ENCODE measurements at places on chromosomes 5 and 9.

GRCh38 chr5:163815240-163815791, 309.9 kb downstream of the MAT2B start:
- no peak for DNase-seq

DNA sequence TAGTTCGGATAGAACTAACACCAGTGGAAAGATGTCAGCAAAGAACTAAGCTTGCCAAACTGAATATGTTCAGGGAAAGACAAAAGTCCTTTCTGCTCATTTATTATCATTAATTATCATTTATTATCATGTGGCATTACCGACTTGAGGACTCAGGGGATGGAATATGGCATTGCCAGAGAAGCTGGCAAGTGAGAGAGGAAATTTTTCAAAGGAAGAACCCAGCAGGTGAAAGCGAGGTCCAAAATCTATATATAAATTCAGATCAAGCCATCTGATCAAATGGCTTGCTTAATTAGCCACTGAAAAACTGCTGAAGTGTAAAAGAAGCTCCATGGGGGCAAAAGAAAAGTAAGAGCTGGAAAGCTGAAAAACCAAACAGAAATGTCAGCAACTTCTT, 1049.6 kb upstream of the SEMA6A start:
- no peak for DNase-seq

DNA sequence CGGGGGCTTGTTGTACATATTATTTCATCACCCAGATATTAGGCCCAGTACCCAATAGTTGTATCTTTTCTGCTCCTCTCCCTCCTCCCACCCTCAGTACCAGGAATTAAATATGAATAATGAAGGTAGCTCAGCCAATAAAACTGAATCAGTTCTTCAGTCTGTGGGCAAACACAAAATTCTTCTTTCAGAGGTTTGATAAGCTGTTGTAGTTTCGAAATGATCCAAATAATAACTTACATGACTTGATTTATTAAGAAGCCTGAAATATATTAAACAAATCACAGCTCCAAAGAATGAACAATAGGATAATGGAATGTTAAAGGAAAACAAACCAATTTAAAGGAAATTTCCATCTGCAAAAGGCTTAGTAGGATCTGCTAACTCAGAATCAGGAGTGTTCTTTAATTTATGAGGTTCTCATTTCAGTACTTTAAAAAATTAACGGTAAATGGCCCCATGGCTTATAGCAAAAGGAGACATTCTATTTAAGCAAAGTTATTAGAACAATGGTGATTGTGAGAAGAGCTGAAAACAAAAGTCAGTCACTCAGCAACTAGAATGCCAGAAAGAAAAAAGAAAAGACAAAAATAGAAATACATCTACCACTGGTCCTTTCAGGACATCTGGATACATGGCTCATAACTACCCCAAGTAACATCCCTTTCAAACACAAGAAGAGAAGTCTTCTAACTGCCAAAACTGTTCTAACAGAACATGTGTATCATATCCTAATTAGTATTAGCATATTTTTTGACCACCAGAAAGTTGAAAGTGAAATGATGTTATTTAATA, 62.4 kb downstream of the NR3C1 start:
- DNase-seq: no peak

DNA sequence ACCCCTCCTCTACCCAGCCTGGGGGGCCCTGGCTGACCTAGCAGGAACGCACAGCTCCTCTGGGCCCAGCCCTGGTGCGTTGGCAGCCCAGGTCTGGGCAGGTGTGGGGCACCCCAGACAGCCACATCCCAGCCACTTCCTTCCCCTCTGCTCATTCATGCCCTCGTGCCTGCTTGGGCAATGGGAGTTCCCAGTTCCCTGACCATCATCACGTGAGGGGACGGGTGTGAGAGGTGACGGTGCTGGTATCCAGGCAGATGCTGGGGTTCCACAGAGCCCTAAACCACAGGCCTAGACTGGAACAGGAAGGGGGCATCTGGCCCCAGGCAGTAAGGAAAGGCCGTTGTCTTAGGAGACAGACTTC, 8.4 kb downstream of the RALGDS start:
- no peak for DNase-seq

- DNase-seq: no peak
Observed at GRCh38 chr5:1099926-1100663, 11.8 kb downstream of the SLC12A7 start.

DNA sequence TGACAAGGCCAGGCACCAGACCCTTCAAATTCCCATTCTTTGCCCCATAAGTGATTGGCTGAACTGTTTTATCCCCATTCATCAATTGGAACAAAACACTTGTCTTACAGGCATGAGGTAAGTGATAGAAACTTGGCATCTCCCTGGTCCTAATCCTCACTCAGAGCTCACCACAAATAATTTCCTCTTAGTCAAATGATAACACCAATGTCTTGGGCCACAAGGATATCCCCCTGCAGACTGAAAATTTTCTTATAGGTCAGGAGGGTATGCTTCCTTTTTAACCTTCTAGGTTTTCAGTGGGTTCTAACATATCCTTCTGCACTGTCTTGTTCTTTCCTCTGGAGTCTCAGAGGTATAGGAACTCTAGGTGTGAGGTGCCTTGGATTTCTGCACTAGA, 14.5 kb downstream of the TNFSF15 start:
- DNase-seq: no peak

DNA sequence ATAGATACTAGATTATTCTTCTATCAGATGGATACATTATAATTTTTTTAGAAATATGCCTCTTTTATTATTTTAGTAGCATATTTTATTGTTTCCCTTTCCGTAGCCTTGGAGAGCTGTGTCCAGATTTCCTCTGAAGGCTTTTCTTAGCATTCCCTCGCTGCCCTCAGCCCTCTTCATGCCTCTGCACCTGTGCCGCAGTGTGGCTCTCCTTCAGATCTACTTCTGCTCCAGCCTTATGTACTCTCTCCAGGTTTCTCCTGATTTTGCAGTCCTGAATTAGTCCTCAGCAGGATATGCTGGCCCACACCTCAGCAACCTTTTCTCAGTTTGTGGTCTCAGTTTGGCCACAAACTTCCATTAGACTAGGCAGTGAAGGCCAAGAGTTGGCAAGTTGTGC, 1052.0 kb downstream of the TAF11L14 start:
- no peak for DNase-seq

DNA sequence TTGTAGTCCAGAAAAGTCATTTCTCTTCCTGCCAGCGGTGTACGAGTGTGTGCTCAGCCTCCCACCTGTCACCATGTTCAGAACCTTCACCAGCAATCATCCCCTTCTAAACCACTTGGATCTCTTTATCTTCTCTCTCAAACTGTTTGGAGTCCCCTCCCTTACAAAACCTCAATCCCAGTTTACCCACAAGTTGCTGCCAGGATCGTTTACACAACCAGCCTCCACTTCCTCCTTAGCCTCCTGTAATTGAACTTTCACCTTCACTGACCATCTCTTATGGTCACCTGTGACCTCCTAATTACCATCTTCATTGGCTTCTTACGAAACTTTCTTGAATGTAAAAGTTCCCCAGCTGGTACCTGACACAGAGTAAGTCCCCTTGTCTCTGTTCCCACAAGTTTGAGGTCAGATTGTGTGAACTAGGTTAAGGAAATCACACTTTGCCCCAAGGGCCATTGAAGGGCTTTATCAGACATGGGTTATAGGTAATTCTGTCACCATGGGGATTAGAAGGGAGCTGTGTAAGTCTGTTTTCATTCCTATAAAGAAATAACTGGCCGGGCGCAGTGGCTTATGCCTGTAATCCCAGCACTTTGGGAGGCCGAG, 20.0 kb downstream of the RNF44 start:
- DNase-seq: no peak

DNA sequence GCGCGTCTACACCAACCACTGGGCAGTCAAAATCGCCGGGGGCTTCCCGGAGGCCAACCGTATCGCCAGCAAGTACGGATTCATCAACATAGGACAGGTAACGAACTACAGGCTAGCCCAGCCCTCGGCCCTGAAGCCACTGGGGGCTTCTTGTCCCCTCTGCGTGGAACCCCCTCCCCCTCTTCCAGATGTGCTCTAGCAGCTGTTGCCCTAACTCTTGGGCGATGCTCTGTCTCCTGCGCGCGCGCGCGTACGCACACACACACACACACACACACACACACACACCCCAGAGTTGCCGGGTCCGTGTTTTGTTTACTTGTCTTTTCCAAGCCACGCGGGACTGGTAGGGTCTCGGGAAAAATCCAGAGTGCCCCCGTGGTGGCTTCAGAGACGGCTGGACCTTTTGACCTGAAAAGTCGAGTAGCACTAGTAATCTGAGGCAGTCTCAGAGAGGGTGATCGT, 836 bp downstream of the PCSK5 start:
- DNase-seq: peak; percentile 33

DNA sequence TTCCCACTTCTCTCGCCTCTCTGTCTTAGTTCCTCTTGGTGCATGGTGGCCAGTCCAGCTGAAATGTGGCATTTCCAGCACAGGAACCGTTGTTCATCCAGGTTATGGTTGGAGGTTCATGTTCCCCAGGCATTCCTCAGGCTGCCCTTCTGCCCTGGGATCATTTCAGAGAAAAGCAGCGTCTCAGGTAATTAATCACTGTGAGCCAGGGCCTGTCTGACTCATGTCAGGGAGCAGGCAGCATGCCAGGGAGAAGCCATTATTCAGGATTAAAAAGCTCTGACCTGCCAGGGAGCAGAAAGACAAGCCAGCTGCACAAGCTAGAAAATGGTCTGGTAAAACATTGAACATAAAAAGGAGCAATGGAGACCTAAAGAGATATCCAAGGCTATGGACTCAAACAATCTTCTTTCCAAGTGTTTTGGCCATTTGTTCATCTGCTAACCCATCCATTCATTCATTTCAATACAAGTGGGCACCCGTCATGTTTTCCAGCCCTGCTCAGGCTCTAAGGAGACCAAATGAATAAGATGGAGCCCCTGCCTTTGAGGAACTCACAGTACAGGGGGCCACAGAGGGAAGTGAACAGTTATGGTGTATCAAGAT, 241.4 kb downstream of the DRD1 start:
- DNase-seq: no peak

DNA sequence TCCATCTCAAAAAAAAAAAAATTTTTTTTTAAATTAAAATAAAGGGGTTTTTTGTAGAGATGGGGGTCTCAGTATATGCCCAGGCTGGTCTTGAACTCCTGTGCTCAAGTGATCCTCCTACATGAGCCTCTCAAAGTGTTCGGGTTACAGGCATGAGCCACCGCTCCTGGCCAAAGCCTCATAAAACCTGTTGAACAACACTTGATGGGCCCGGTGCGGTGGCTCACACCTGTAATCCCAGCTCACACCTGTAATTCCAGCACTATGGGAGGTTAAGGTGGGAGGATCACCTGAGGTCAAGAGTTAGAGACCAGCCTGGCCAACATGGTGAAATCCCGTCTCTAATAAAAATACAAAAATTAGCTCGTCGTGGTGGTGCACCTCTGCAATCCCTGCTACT, 7.7 kb upstream of the NPM1 start:
- DNase-seq: no peak

GRCh38 chr9:120434532-120434931, 145.4 kb downstream of the CDK5RAP2 start:
- DNase-seq: no peak

DNA sequence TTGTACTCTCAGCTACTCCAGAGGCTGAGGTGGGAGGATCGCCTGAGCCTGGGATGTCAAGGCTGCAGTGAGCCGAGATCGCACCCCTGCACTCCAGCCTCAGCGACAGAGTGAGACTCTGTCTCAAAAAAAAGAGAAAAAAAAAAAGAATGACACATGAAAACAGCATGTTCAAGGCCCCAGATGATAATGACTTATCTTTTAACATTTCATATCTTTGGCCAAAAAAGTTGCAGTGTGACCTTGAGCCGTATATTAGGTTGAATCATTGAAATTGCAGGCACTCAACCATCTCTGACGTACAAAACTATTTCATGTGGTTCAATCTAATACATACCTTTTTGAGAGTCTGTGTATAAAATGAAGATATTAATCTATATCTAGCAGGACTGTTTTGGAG, 79.1 kb upstream of the CPEB4 start:
- DNase-seq: no peak

GRCh38 chr5:136776022-136776927, 410.9 kb upstream of the TRPC7 start:
- no peak for DNase-seq

- no peak for DNase-seq
Observed at GRCh38 chr5:127936439-127936972, 147.1 kb upstream of the SLC12A2 start.

GRCh38 chr5:55934115-55934613, 60.6 kb downstream of the IL6ST start:
- DNase-seq: peak; percentile 96

DNA sequence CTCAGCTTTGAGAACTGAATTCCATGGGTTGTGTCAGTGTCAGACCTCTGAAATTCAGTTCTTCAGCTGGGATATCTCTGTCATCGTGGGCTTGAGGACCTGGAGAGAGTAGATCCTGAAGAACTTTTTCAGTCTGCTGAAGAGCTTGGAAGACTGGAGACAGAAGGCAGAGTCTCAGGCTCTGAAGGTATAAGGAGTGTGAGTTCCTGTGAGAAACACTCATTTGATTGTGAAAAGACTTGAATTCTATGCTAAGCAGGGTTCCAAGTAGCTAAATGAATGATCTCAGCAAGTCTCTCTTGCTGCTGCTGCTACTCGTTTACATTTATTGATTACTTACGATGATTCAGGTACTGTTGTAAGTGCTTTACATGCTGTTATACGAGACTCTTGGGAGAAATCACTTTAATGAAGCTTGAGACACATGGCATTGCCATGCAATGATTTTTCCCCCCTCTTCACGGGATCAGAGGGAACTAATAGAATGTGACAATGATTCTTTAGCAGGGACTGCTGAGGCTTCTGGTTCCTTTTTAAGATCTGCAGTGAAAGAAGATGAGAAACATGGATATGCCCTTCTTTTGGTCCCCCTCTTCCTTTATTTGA, 63.8 kb downstream of the PTTG1 start:
- DNase-seq: no peak

DNA sequence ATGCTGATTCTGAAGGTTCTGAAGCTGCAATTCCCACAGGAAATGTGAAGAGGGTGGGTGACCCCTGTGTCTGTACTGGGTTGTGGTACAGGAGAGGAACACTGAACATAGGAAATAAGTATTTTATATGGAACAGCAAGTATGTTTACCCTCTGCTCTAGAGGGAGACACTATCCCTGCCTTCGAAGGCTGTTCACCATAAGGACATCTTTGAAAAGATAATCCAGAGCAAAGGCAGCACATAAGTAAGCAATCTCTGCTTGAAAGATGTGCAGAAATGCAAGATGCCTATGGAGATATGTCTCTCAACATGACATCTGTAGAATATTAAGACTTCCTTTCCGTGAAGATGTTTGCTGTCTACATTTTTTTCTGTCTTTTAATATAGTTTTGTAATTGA, 184.4 kb upstream of the EFNA5 start:
- no peak for DNase-seq

- DNase-seq: no peak
Observed at GRCh38 chr9:102669220-102669619, 325.9 kb upstream of the CYLC2 start.

GRCh38 chr5:56168066-56168478, 65.1 kb downstream of the ANKRD55 start:
- DNase-seq: no peak

GRCh38 chr5:88145221-88145610, 123.4 kb downstream of the TMEM161B start:
- no peak for DNase-seq

GRCh38 chr9:128916204-128916603, 4.6 kb upstream of the PHYHD1 start:
- no peak for DNase-seq

- no peak for DNase-seq
Observed at GRCh38 chr5:68303754-68304420, 88.3 kb downstream of the PIK3R1 start.

GRCh38 chr5:76104027-76104426, 20.8 kb downstream of the SV2C start:
- peak; percentile 71 for DNase-seq

GRCh38 chr9:100472788-100473275, at the start of gene TMEFF1:
Gene TMEFF1 (plus strand): TSS chr9:100473149. CDS start chr9:100473545, 396 bp downstream.
- peak; percentile 48 for DNase-seq
